Upper lobe of right lung (tissue), 1 donor: ENCODE measurements at places on chromosomes 4 and X. TPM values are rescaled to one million over a fixed set of nuclear protein-coding genes. Genes with fewer than 3 reads are reported as not detected.

GAGE12H gene
- total RNA-seq: not detected

- H3K27me3 ChIP-seq: no peaks in the 10 kb centered on the region
- no peak overlapping the region for H3K4me3 ChIP-seq
- H3K36me3 ChIP-seq: no peaks in the 10 kb centered on the region
- H3K4me1 ChIP-seq: no peaks in the 10 kb centered on the region
- H3K27ac ChIP-seq: no peak overlapping the region
Observed at GRCh38 chr4:140935254-140935653, 179.1 kb upstream of the TBC1D9 start.

DNA sequence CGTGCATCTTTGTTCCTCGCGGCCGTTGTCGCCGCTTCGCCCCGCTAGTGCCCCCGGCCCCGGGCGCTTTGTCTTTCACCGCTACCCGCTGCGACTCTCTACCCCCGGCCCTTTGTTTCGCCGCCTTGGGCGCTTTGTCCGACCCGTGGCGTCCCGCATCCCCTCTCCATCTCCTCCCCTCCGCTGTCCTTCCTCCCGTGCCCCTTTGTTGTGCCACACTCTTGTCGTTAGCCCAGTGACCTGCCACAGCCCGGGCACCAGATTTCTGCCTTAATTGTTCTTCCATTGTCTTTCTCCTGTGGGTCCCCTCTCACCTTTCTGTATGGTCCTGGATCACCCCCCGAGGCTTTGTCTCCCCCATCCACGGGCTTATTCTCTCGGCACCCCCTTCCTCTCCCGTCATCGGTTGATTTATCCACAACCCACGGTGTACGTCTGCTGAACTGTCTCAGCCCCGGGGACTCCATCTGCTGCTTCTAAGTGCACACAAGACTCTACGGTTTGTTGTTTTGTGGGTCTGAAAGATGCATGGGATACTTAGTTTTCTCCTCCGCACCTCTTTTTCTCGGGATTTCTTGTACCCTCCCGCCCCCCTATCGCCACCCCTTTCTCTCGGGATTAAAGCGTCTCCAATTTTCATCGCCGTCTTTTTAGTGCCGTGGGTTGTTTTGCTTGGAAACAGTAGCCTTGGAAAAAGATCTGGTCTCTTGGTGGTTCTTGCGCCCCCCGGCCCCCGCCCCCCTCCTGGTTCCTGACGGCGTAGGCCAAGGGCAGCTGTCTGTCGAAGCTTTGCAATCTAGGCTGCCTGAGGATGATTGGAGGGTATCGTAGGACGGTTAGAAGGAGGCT is 783 bp downstream of the RBPJ start:
- DNase-seq: peak; percentile 73
- H3K27me3 ChIP-seq: no peaks in the 10 kb centered on the region
- peak overlapping the region; percentile 72 for H3K4me3 ChIP-seq
- H3K4me1 ChIP-seq: peaks cover 12% of the 10 kb centered on the region
- H3K27ac ChIP-seq: peak overlapping the region; percentile 83
- H3K36me3 ChIP-seq: no peaks in the 10 kb centered on the region

- H3K36me3 ChIP-seq: no peaks in the 10 kb centered on the region
- H3K4me1 ChIP-seq: no peaks in the 10 kb centered on the region
- H3K27me3 ChIP-seq: no peaks in the 10 kb centered on the region
- no peak overlapping the region for H3K4me3 ChIP-seq
- no peak for DNase-seq
Observed at GRCh38 chrX:155535866-155536265, 76.9 kb downstream of the TMLHE start.

MAGEA1 gene
- not detected for total RNA-seq

UGT2B7 gene
- total RNA-seq: 0.96 TPM

DNA sequence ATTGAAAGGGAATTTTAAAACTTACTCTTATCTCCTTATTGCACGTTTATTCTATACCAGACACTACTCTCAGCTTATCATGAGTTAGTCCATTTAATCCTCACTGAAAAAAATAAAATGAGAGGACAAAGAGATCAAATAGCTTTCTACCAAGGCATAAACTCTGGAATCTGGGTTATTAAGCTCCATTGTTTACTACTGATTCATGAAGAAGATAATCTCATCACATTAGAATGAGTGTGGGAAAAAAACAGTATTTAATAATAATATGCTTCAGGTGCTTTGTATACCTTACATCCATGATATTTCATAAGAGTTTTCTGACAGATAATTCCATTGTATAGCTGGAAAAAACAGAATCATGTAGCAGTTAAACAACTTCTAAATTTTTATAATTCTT is 1092.6 kb downstream of the TECRL start:
- no peaks in the 10 kb centered on the region for H3K27me3 ChIP-seq
- no peaks in the 10 kb centered on the region for H3K36me3 ChIP-seq
- H3K4me3 ChIP-seq: no peak overlapping the region
- H3K4me1 ChIP-seq: no peaks in the 10 kb centered on the region

AVPR2 gene
- total RNA-seq: 3.0 TPM

DNA sequence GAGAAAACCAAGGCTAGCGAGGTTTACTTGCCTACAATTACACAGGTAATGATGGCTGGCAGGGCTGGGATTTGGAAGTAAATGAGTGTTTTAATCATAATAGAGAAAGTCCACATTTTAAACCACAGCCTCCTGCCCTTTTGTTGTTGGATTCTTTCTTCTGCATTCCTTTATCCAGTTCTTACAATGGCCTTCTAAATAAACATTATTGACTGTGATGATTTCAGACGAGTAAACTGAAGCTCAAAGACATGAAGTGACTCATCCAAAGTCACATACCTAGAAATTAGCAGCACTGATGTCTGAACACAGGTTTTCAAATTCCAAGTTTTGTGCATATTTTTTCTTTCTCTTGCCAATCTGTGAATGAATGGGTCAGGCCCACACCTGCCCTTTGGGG is 51.2 kb upstream of the C1QTNF7 start:
- H3K4me1 ChIP-seq: peaks cover 16% of the 10 kb centered on the region
- DNase-seq: no peak
- peak overlapping the region; percentile 55 for H3K27ac ChIP-seq
- no peak overlapping the region for H3K4me3 ChIP-seq
- no peaks in the 10 kb centered on the region for H3K36me3 ChIP-seq

- no peaks in the 10 kb centered on the region for H3K4me1 ChIP-seq
- DNase-seq: no peak
- peak overlapping the region; percentile 24 for H3K27ac ChIP-seq
Observed at GRCh38 chrX:30589146-30589888, 11.8 kb upstream of the TASL start.

NAT8L gene
- 0.46 TPM for total RNA-seq

GRCh38 chrX:18707426-18708049 is at the start of gene PPEF1:
Gene PPEF1, plus strand, starts transcription at chrX:18707645. Its CDS starts 136 bp downstream, at chrX:18707781.
- H3K27me3 ChIP-seq: no peaks in the 10 kb centered on the region
- H3K4me3 ChIP-seq: no peak within 1 kb of the TSS
- no peaks in the 10 kb centered on the region for H3K4me1 ChIP-seq
- H3K27ac ChIP-seq: no peak within 1 kb of the TSS
- no peaks in the 10 kb centered on the region for H3K36me3 ChIP-seq

DNA sequence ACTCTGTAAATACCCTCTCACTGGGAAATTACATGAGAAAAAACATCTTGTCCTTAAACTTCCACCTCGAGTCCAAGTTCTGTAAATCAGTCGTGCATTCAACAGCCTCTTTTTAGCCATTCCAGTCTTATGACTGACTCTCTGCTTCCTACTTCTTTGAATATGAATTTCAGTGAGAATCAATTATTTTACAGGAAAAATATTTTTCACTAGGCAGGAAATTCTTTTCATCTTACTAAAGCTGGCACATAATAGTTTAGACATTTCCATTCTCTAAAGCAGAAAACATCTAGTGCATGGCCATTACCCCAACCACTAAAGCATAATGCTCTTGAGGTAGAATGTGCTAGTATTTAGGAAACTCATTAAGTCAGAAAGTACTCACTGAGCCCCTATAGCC is 565.7 kb upstream of the FAT1 start:
- no peaks in the 10 kb centered on the region for H3K4me1 ChIP-seq
- H3K36me3 ChIP-seq: no peaks in the 10 kb centered on the region
- DNase-seq: no peak
- no peak overlapping the region for H3K27ac ChIP-seq
- no peak overlapping the region for H3K4me3 ChIP-seq
- no peaks in the 10 kb centered on the region for H3K27me3 ChIP-seq

- no peak for DNase-seq
- H3K27me3 ChIP-seq: no peaks in the 10 kb centered on the region
- peaks cover 64% of the 10 kb centered on the region for H3K4me1 ChIP-seq
- peaks cover 13% of the 10 kb centered on the region for H3K36me3 ChIP-seq
Observed at GRCh38 chr4:158826057-158826456, 57.2 kb downstream of the FNIP2 start.

- no peaks in the 10 kb centered on the region for H3K4me1 ChIP-seq
- H3K27me3 ChIP-seq: no peaks in the 10 kb centered on the region
- DNase-seq: no peak
- H3K4me3 ChIP-seq: no peak overlapping the region
- H3K36me3 ChIP-seq: no peaks in the 10 kb centered on the region
Observed at GRCh38 chr4:154039435-154040343, 250.8 kb upstream of the SFRP2 start.

DNA sequence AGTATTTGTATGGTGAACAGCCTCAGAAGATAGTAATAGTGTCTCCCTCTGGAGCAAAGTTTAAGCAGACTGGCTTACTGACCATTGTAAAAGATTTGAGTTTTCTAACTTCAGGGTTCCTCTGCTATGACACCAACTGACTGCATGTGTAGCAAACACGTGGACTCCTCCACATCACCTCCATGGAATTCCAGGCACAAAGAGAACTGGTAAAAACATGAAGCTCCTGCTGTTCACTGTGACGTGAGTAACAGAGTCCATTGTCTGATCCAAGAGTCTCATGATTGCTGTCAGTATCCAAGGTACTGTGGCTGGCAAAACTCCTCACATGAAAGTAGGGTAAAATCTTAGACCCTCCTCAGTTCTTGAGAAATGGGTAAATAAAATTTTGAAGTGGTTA is 107.6 kb upstream of the FAM9B start:
- no peak overlapping the region for H3K27ac ChIP-seq
- H3K27me3 ChIP-seq: no peaks in the 10 kb centered on the region
- no peak for DNase-seq
- no peaks in the 10 kb centered on the region for H3K36me3 ChIP-seq

GRCh38 chr4:78629991-78630541 is 78.5 kb downstream of the ANXA3 start:
- no peaks in the 10 kb centered on the region for H3K36me3 ChIP-seq
- H3K27ac ChIP-seq: no peak overlapping the region
- no peak for DNase-seq
- H3K4me1 ChIP-seq: peaks cover 6% of the 10 kb centered on the region
- no peaks in the 10 kb centered on the region for H3K27me3 ChIP-seq
- no peak overlapping the region for H3K4me3 ChIP-seq

CXCL3 gene
- 9.7 TPM for total RNA-seq

ZFX gene
- total RNA-seq: 41.5 TPM

FAM184B gene
- total RNA-seq: 0.17 TPM

DNA sequence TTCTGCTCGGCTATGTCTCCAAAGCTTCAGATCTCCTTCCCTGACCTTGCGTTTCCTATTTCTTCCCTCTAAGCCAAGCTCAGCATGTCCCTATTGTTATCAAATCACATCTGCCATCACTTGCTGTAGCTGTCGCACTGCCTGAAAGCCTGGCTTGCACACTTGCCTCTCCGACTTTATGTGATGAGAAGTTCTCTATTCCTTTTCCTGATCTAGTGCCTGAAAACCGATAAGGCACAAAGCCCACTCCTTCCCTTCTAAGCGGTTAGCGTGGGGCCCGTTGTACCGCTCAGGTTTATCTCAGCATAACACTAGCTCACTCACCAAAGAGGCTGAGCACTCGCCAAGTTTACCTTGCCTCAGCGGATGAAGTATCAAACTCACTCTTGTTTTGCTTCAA is 816 bp downstream of the NMU start:
- no peak overlapping the region for H3K4me3 ChIP-seq
- DNase-seq: no peak
- peaks cover 18% of the 10 kb centered on the region for H3K4me1 ChIP-seq
- H3K36me3 ChIP-seq: no peaks in the 10 kb centered on the region
- peaks cover 69% of the 10 kb centered on the region for H3K27me3 ChIP-seq
- no peak overlapping the region for H3K27ac ChIP-seq

GRCh38 chr4:17690898-17691297 is 76.5 kb downstream of the MED28 start:
- no peak overlapping the region for H3K27ac ChIP-seq
- no peak overlapping the region for H3K4me3 ChIP-seq

DNA sequence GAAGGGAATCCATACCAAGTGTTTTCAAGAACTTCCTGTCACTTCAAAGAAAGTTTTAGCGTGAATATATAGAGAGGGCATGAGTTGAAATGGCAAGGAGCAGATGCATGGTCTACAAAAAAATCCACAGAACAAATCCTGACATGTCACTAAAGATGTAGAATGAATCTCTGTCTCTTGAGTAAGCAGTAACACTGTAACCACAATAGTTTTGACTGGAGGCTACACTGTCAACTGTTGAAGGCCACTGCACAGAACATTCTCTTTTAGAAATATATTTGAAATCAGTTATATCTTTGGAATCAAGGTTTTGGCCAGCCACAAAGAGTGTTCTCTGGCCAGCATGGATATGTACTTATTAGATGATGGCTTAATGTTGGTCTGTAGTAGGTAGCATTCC is 83.8 kb downstream of the VCX3B start:
- no peaks in the 10 kb centered on the region for H3K27me3 ChIP-seq
- H3K27ac ChIP-seq: no peak overlapping the region
- H3K36me3 ChIP-seq: no peaks in the 10 kb centered on the region
- H3K4me1 ChIP-seq: no peaks in the 10 kb centered on the region
- H3K4me3 ChIP-seq: no peak overlapping the region

HS3ST1 gene
- 1.5 TPM for total RNA-seq

- H3K36me3 ChIP-seq: no peaks in the 10 kb centered on the region
- no peak for DNase-seq
- H3K27ac ChIP-seq: no peak overlapping the region
- H3K4me3 ChIP-seq: no peak overlapping the region
Observed at GRCh38 chr4:145348291-145348690, 133.4 kb upstream of the SMAD1 start.

TAF7L gene
- total RNA-seq: not detected

UGT2B11 gene
- total RNA-seq: not detected

DNA sequence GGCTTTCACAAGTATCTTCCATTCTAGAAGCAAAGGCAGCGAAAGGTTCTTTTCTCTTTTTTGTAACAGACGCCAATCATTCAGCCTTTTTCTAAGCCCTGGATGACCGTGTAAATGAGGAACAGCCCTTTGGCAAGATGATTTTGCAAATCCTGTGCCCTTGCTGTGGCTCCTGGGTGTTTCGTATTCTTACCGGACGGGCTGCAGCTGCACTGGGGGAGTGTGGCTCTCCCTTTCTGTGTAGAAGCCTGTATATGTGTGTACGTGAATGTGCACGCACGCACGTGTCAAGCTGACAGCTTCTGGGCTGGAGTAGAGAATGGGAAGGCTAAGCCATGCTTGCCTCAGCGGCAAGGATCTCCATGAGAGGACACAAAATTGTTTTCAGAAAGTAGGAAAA is 8.2 kb downstream of the GRPEL1 start:
- no peaks in the 10 kb centered on the region for H3K27me3 ChIP-seq
- H3K27ac ChIP-seq: no peak overlapping the region
- no peak for DNase-seq
- no peaks in the 10 kb centered on the region for H3K4me1 ChIP-seq
- H3K4me3 ChIP-seq: no peak overlapping the region

GRCh38 chrX:2489446-2490445 is 11.0 kb downstream of the DHRSX start:
- no peaks in the 10 kb centered on the region for H3K4me1 ChIP-seq
- no peaks in the 10 kb centered on the region for H3K27me3 ChIP-seq
- H3K36me3 ChIP-seq: peaks cover 43% of the 10 kb centered on the region
- no peak for DNase-seq

GRCh38 chrX:112641449-112641848 is 38.3 kb downstream of the LHFPL1 start:
- no peak overlapping the region for H3K4me3 ChIP-seq
- no peaks in the 10 kb centered on the region for H3K4me1 ChIP-seq
- no peak for DNase-seq
- no peaks in the 10 kb centered on the region for H3K27me3 ChIP-seq

FOXP3 gene
- 0.35 TPM for total RNA-seq

SOWAHB gene
- total RNA-seq: 2.5 TPM
